ENCODE measurements at places on chromosomes 7 and 10.

DNA sequence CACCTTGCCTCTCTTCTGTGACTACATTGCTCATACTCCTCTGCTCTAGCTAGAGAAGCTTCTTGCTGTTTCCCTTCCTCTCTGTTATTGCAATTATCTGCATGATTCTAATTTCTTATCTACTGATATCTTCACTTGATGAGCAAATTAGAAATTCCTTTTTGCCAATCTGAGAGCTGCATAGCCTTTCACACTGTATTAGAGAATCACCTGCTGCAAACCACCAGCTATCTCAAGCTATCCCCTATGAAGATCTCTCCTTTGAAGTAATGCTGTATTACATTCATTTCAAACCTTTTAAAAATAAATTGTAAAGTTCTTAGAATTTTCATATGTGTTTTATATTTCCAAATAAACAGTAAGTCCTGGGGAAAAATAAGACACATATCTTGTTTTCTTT lies 89.0 kb upstream of the ZNF804B start:
- DNase-seq = no peak

DNA sequence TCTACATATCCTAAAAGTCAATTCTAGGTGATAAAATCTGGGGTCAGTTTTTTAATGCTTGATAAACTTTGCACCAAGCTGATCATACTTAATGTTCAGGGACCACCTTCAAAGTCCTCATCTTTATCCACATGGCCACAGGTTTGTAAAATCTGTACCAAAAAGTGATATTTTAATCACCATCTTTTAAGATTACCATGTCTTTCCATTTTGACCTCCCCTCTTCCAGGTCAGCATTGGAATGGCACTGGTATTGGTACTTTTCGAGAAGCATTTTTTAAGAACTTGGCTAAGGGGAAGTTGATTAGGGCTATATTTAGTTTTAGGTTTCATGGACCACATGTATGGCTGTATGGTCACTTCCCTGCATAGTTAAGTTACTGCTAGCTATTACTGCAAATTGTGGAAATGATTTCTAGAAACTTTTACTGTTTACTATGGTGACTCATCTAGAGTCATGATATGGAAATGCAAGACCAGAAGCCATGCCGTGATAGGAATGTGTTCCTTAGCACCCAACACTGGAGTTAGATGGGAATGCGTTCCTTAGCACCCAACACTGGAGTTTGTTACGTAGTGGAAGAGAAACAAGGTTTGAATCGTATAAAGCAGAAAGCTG lies 50.8 kb upstream of the ABLIM1 start:
- DNase-seq = peak; percentile 67

DNA sequence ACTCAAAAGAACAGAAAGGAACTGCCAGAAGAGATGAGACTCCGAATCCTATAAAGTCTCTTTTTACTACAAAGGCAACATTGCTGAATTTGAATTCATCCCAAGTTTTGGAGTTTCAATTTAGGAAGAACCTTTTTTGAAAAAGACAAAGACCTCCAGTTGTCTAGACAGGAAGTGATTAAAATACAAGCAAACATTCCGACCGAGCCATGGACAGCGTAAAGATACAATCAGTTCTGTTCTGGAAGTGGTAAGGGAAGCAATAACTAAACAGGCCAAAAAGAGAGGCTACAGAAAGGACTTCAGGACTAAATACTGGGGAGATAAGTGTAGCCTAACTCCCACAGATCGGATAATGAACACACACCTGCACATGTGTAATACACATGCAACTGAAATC lies 101.0 kb downstream of the SMURF1 start:
- peak; percentile 87 for DNase-seq

- no peak for DNase-seq
Measured at GRCh38 chr7:67470256-67470751, 473.7 kb downstream of the TYW1 start.

- no peak for DNase-seq
Measured at GRCh38 chr7:46244757-46245156, 323.7 kb upstream of the IGFBP3 start.

DNA sequence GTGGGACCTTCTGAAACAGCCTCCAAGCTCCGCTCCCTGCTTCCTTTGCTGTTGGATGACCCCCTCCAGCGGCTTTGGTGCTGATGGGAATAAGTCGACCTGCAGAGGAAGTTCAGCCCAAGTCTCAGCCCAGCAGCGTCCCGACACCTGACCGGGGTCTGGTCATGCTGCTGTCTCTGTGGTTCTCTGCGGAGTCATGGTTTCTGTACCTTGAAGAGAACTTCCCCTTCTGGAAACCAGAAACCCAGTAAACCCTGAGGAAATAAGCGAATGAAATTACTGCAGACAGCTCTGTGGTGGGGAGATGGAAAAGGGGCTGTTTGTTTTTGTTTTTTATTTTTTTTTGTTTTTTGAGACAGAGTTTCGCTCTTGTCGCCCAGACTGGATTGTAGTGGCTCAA lies 18.3 kb upstream of the ZNF12 start:
- no peak for DNase-seq

DNA sequence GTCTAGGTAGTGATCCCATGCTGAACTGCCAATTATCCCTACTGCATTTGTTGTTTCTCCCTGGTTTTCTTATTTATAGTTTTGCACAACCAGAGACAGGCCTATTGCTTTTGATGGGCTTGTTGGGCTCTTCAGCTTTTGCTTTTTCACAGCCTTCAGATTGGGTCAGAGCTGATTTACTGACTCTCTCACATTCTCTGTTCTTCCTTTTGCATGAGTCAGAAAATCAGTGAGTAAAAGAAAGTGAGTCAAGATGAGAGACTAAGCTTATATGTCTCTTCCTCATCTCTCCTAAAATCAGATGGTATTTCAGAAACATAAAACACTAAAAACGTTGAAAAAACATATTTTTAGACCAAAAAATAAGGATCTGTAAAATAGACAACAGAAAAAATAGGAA lies 1135.4 kb downstream of the XPNPEP1 start:
- DNase-seq = no peak

- no peak for DNase-seq
Measured at GRCh38 chr10:70589762-70590654, 12.5 kb downstream of the PRF1 start.

GRCh38 chr7:83613232-83613631 lies 35.7 kb downstream of the SEMA3E start:
- DNase-seq = no peak

- no peak for DNase-seq
Measured at GRCh38 chr10:32271617-32272016, 75.3 kb downstream of the EPC1 start.

GRCh38 chr7:121278120-121279021 lies 50.4 kb upstream of the WNT16 start:
- DNase-seq = no peak

DNA sequence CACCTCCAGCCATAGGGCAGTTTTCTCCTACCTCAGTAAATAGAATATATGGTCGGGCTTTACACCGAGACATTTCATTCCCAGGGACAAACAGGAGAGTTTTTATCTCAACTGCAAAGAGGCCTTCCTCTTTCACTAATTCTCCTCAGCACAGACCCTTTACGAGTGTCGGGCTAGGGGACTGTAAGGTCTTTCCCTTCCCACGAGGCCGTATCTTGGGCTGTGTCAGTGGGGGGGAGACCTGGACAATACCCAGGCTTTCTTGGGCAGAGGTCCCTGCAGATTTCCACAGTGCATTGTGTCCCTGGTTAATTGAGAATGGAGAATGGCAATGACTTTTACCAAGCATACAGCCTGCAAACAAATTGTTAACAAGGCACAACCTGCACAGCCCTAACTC lies 13.2 kb upstream of the ZNF488 start:
- no peak for DNase-seq

DNA sequence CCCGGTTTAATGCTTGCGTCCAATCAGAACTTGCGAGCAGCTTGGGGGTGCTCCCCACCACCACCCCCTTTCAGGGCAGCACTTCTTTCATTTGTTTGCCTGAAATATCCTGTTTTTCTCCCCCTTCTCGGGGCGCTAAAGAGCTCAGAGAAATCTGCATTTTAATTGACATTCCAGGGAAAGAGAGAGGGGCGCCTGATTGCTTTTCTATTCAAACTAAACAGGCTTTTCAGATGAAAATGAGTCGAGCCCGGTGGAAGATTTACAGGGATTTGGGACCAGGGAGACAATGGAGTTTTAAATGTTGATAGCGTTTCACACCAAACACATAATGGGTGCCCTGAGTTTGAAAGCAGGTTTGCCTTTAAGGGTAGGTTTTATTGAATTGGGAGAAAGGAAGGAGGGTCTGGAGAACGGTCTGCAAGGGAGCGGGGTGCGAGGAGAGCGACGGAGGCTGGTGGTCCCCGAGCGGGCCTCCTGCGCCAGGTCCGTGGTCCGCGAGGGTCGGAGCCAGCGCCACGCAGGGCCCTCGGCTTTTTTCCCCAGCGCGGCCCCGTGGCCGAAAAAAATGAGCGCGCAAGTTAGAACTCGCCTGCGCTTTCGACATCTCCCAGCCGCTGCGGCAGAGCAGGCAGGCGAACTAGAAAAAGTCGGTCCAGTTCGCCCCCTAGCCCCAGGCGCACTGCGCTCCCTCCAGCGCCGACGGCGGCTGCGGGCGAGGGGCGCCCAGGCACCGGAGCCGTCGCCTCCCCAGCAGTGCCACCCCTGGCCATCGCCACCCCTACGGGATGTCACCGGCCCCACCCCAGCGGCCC lies 1.3 kb downstream of the FGFR2 start:
- DNase-seq = no peak

GRCh38 chr10:107831772-107832171 lies 667.3 kb upstream of the SORCS1 start:
- no peak for DNase-seq

GRCh38 chr7:74280985-74281384 lies 8.2 kb upstream of the CLIP2 start:
- DNase-seq = no peak

- DNase-seq = peak; percentile 60
Measured at GRCh38 chr7:90345595-90346335, 751 bp upstream of the GTPBP10 start.

- DNase-seq = no peak
Measured at GRCh38 chr10:66924674-66925345, 1.0 kb upstream of the LRRTM3 start.

- DNase-seq = no peak
Measured at GRCh38 chr7:1042492-1042833, 1.9 kb upstream of the GPR146 start.

GRCh38 chr10:107653832-107654287 lies 489.4 kb upstream of the SORCS1 start:
- DNase-seq = no peak

DNA sequence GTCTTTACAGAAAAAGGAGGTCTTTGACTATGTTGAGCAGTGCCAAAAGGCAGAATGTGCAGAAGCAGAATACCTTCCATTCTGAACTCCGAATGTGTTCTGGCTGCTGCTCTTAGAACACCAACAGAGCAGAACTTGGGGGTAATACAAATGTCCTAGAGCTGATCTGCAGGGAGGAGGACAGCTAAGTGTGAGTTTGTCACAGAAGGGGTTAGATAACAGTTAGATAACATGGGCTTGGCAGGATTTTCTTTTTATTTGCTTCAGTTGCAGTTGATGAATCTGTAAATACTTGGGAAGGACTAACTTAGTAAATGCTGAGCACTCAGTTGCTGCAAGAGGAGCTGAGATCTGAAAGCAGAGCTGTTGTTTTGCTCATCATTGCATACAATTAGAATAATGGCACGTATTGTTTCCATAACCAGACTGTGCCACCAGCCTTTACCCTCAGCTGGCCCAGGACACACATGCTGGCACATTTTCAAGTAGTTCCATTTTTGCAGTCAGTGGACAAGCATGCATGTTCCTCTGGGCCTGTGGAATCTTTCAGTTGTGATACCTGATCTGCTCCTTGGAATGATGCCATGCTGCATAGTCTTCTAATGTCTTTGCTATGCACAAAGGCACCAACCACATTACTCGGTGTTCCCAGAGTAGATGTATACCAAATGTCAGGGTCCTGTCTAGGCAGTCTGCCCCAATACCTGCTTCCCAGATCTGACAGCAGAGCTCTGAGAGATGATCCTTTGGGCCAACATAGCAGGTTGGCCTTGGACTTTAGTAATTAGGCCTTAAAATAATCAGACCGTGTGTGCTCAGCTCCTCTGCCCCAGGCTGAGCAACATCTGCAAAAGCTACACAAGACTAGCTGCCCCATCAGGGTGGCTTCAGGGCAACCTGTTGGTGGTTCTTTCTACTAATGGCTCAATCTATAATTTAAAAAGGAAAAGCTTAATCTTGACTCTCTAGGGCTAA lies 55.7 kb downstream of the GSDME start:
- DNase-seq = no peak

- no peak for DNase-seq
Measured at GRCh38 chr10:30355601-30356000, 6.5 kb upstream of the MTPAP start.

GRCh38 chr7:44391171-44391570 lies 65.8 kb upstream of the CAMK2B start:
- no peak for DNase-seq

Measured in endothelial cell of umbilical vein (primary cell).